ENCODE measurements at places on chromosomes 6 and 20.

DNA sequence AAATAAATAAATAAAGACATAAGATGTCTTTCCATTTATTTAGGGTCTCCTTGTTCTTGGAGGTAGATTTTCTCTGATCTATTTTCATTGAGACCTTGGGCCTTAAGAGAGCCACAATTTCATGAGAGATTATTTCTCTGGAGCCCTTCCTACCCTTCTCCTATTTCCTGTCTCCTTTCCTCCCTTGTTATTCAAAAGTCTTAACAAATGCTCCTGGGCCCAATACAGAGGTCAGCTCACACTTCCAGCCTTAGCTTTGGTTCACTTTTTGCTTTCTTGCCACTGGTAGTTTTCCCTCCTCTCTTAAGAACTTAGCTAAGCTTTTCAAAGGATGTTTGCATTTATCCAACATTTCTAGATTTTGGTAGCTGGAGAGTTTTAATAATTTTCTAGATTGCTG lies 44.0 kb downstream of the PTPRA start:
- DNase-seq, result no peak

GRCh38 chr6:3371222-3371949 lies 85.5 kb downstream of the SLC22A23 start:
- DNase-seq, result no peak

DNA sequence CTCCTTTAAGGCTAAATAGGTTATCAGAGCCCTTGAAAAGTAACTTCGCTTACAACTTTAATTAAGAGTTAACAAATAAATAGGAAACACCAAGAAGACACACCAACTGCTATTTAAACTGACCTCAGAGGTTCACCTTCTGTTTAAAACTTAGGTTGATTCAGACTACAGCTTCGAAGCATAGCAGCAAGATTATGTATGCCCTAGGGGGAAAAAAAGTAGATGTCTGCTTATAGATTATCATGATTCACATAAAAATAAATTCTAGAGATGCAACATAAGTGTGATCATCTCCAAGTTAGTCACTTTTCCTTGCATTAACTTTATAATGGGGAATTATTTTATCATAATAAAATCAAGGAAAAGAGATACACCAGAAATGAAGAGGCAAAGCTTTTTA lies 8.9 kb downstream of the PNISR start:
- no peak for DNase-seq

DNA sequence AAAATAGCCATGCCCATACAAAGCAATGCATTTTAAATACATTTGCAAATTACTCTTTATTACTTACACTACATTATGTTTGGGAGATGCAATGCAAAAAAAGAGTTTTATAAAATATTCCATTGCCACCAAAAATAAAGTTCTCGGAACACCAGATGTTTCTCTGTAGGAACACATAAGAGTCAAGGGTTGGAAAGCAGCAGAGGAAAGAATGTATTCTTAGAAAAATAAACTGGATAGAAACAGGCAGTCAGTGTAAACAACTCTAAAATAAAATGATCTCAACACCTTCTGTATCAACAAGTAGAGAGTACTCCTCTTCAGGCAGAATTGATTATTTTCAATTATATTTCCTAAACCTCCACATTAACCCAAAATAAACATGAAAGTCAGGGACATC lies 28.1 kb downstream of the KIF13A start:
- no peak for DNase-seq

DNA sequence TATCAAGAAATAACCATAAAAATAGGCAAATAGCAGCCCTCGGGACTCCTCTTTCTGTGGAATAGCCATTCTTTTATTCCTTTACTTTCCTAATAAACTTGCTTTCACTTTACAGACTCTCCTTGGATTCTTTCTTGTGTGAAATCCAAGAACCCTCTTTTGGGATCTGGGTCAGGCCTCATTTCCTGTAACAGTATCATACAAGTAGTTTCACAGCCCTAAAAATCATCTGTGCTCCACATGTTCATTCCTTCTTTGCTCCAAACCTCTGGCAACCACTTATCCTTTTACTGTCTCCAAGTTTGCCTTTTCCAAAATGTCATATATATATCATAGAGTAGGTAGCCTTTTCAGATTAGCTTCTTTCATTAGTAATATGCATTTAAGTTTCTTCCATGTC lies 13.5 kb upstream of the NT5E start:
- DNase-seq, result no peak

DNA sequence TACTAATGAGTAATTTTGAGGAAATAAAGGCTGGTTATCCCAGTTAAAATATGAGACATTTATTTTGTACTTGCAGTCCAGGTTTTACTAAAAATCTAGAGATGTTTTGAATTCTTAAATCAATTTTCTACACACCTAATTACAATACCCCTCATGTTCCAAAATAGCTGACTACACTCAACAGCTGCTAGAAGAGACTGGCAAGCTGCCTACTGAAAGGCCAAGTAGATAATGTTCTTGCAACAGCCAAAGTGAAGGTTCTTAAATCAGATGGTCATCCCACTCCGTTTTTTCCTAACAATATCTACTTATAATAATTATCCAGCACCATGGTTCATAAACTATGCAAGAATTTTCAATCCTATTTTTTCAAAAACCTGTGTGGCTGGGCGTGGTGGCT lies 69.0 kb downstream of the DTNBP1 start:
- DNase-seq, result no peak

DNA sequence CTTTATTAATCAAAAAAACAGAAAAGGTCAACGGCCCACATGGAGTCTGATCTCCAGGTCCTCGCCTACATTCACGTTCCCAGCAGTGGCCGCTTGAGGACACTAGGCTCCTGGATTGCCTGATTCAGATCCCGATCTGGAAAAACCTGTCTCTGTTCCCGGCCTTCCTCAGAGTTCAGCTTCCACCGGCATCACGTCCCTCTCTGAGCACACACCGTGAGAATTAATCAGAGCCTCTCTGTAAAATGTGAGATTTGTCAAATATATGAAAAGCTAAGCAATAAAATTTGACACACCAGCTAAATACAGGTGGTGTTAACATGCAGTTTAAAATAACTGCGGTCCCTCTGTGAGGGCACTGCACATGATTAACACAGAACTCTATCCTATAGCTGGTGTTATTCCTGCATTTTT lies 122.8 kb upstream of the COL21A1 start:
- DNase-seq, result no peak

DNA sequence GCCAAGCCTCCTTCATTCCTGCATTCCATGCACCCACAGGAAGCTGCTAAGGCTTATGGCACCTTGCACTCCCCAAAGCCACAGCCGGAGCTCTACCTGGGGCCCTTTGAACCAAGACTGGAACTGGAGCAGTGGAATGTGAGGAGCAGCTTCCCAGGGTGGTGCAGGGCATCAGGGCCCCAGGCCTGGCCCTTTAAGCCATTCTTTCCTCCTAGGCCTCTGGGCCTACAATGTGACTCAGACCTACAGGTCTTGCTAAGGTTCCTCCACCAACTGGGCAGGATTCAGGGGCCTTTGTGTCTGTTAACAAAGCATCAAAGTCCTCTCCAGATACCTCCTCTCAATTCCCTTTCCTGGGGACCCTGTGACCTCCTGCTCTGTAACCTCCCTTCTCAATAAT lies 36.2 kb downstream of the SF3B5 start:
- no peak for DNase-seq

DNA sequence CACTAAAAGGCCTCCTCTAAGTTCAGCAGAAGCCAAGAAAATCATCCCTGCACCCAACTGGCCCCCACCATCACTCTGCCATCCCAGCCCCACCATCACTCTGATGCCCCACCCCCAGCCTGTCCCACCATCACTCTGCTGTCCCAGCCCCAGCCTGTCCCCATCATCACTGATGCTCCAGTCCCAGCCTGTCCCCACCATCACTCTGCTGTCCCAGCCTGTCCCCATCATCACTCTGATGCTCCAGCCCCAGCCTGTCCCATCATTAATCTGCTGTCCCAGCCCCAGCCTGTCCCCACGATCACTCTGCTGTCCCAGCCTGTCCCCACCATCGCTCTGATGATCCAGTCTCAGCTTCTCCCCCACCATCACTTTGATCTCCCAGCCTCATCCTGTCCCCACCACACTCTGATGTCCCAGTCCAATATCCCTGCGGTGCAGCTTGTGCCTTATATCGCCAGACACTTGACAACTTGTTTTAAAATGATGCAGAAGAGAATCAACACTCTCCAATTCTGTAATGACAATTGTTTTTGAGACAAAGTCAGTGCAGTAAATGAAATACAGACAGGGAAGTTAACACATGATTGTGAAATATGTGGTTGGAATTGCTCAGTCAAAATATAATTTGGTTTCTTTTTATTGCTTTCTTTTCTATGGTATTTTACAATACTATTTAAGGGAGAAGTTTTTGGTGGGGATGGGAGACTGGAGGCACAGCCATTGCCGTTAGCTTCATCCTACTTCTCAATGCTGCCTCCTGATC lies 100.8 kb downstream of the TNFAIP3 start:
- DNase-seq, result no peak

GRCh38 chr6:168662301-168662936 lies 221.4 kb downstream of the SMOC2 start:
- no peak for DNase-seq

- no peak for DNase-seq
These were observed at the start of gene APOBEC2 for GRCh38 chr6:41053041-41053440. APOBEC2 (plus strand) TSS chr6:41053202; CDS start chr6:41053348, 146 bp downstream.

Measured in stimulated activated CD4-positive, alpha-beta T cell treated with anti-CD3 and anti-CD28 coated beads, Interleukin-1b, Interleukin-23, amount 100 ng/mL, for 1 hour (primary cell).